MM.1S (cell line): ENCODE measurements at places on chromosomes 4 and X.
A peak's percentile ranks its signal among the peaks of the same experiment; 100 is the strongest.

DNA sequence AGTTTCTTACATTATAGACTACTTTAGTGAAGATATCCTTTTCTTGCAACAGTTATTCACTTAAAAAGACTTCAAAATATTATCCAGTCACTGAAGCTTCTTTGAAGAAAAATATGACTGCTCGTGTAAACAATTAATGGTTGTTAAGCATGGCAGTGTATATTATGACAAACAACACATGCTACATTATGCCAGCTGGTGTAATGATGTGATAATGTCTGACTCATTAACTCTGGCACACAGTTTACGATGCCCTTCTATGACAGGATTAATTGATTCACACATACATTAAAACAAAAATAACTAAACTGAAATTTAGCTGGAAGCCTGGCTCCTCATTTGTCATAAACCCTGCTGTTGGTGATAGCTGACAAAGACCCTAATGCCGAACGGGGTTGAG lies 22.4 kb downstream of the GK2 start:
- no peaks in the 10 kb centered on the region for H3K36me3 ChIP-seq
- no peaks in the 10 kb centered on the region for H3K4me1 ChIP-seq
- no peak overlapping the region for H3K4me3 ChIP-seq
- no peak overlapping the region for H3K27ac ChIP-seq
- DNase-seq = no peak
- H3K27me3 ChIP-seq = no peaks in the 10 kb centered on the region

GRCh38 chr4:95304898-95305297 lies 243.9 kb downstream of the UNC5C start:
- no peak overlapping the region for H3K4me3 ChIP-seq
- no peaks in the 10 kb centered on the region for H3K4me1 ChIP-seq
- H3K27me3 ChIP-seq = no peaks in the 10 kb centered on the region
- no peak overlapping the region for H3K27ac ChIP-seq
- no peaks in the 10 kb centered on the region for H3K36me3 ChIP-seq

DNA sequence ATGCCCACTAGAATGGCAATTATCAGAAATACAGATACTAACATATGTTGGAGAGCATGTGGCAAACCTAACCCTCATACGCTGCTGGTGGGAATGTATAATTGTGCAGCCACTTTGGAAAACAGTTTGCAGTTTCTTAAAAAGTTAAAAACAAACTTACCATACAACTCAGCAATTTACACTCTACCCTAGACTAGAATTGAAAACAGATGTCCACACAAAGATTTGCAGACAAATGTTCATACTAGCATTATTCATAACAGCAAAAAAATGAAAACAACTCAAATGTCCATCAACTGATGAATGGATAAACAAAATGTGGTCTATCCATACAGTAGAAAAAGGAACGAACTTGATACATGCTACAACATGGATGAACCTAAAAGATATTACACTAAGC lies 64.4 kb downstream of the SLC9A7 start:
- H3K4me1 ChIP-seq = no peaks in the 10 kb centered on the region
- no peak overlapping the region for H3K4me3 ChIP-seq
- no peaks in the 10 kb centered on the region for H3K36me3 ChIP-seq
- no peak for DNase-seq

DNA sequence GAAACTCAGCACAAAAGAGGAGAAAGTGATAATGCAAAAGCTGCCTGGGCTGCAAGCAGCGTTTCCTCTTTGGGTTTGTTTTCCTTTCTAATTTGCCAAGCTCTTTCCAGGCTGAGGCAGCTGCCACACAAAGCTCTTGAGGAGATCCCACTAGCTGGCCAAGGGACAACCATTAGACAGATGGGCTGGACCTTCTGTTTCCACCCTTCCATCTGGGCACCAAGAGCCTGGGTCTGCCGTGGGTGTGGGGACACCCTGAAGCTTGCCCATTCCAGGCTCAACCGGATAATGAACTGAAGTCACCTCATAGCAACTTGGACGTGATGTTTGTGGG lies 194.6 kb upstream of the C1QTNF7 start:
- peak overlapping the region; percentile 33 for H3K4me3 ChIP-seq
- peaks cover 15% of the 10 kb centered on the region for H3K4me1 ChIP-seq
- H3K36me3 ChIP-seq = no peaks in the 10 kb centered on the region

GRCh38 chrX:153944140-153944799 lies at the start of gene RENBP:
RENBP (minus strand) TSS chrX:153944643; CDS start chrX:153944610, 33 bp downstream.
- H3K4me3 ChIP-seq = peak within 1 kb of the TSS; percentile 63
- no peaks in the 10 kb centered on the region for H3K4me1 ChIP-seq
- no peaks in the 10 kb centered on the region for H3K27me3 ChIP-seq

DNA sequence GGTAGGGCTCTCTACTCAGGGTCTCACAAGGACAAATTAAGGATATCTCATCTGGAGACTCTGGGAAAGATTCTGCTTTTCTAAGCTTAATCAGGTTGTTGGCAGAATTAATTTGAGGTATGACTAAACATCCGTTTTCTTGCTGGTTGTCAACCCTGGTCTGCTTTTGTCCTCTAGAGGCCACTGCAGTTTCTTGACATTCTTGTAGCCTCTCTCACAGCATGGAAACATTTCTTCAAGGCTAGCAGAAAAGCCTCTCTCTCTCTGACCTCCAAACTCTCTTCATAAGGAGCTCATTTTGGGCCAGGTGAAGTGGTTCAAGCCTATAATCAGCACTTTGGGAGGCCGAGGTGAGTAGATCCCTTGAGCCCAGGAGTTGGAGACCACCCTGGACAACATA lies 749.5 kb upstream of the PCDH7 start:
- no peaks in the 10 kb centered on the region for H3K27me3 ChIP-seq
- H3K4me3 ChIP-seq = no peak overlapping the region
- no peaks in the 10 kb centered on the region for H3K36me3 ChIP-seq

DNA sequence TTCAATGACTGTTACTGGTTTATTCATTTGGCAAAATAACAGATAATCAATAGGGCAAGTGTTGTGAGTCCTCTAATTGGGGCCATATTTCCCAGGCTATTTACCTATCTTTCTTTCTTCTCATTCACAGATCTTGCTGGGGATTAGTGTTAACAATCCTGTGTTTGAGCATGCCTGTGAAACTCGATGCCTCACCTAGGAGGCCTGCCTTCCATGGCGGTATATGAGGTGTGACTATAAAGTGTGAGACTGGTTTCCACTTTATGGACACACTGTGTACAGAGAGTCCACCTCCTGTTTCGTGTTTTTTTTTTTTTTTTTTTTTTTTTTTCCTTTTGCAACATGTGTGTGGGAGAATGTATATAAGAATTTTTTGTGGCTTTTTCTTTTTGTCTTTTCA lies 199.3 kb downstream of the BMPR1B start:
- no peak overlapping the region for H3K27ac ChIP-seq
- no peak for DNase-seq
- H3K4me3 ChIP-seq = no peak overlapping the region
- no peaks in the 10 kb centered on the region for H3K27me3 ChIP-seq

DNA sequence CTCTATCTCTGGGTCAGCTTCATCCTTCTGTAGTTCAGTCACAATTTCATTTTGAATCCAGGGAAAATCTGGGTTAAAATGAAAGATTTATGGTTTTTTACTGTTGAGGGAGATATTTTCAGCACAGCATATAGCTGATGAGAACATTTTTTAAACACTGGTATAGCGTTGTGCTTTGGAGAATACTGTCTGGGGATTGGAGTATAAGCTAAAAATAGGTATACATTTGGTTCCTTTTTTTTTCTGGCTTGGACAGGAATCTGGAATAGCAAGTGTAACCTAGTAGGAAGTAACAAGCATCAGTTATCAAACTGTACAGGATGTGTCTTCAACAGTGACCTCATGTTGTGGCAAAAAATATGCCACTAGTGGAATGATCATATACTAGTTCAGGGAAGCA lies 149.1 kb downstream of the GRXCR1 start:
- no peak overlapping the region for H3K27ac ChIP-seq
- H3K27me3 ChIP-seq = no peaks in the 10 kb centered on the region
- H3K36me3 ChIP-seq = no peaks in the 10 kb centered on the region

DNA sequence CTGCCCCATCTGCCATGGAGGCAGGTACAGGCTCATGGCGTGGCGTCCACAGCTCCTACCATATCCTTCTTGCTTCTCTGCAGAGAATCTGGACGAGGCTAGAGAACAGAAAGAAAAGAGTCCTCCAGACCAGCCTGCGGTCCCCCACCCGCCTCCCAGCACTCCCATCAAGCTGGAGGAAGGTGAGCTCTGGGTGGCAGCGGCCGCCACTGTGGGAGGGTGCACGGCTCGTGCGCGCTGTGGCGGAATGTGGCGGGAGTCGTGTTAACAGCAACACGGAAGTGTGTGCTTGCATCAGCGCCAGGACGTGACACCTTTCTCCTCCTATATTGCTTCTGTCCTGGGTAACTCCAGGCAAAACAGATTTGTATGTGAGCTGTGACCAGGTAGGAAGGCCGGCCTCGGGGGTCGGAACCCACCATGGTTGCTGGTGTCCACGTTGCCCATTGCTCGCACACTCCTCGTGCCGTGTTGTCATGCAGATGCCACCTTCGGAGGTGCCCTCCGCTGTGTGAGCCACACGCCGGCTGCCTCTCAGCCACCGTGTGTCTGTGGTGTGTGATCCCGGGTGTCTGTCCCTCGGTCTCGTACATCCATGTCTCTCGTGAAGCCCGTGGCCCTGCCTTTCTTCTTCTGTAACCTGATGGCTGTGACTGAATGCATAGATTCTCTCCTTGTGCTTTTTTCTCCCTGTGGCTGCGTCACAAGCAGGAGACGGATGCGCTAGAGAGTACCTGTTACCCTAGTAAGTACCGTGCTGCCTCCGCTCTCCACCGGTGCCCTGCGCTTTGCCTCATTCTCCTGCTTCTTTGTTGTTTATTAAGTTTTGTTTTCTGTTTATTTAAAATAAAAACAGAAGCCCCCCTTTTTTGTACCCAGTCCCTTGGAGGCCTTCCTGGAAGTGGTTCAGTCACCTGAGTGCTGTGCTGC lies 37.0 kb downstream of the NOP14 start:
- H3K4me1 ChIP-seq = no peaks in the 10 kb centered on the region
- no peak overlapping the region for H3K4me3 ChIP-seq
- H3K27ac ChIP-seq = no peak overlapping the region
- H3K27me3 ChIP-seq = no peaks in the 10 kb centered on the region

DNA sequence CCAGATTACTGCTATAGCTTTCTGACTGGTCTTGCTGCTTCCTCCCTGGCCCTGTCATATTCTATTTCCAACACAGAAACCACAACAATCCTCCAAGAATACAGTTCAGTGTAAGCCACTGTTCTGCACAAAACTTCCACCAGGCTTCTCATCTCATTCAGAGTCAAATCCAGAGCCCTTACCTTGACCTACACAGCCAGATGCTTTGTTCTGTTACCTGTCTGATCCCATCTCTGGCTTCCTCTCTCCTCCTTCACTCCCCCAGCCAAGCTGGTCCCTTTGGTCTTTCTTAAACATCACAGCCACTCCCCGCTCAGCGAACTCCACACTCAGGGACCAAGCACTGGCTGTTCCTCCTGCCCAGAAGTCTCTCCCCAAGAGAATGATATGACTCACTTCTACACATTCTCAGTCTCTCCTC lies 84.8 kb upstream of the BMP2K start:
- DNase-seq = no peak
- H3K27me3 ChIP-seq = no peaks in the 10 kb centered on the region
- no peaks in the 10 kb centered on the region for H3K36me3 ChIP-seq
- H3K4me3 ChIP-seq = no peak overlapping the region

DNA sequence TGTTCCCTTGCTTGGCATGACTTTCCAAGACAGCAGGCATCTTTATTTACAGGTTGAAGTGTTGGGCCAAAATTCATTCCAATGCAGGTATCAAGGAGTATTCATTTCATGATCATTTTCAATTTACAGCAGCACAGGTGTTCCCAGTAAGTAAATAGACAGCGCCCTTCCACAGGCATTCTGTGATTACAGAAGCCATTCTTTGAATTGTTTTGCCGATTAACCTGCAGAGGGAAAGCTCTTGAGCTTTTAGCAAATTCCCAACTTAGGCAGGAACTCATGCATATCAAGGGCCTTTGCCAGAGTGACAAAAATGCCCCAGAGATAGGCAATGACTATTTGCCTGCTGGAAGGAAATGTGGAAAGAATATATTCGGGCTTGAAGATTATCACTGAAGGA lies 6.8 kb downstream of the TXK start:
- DNase-seq = no peak
- H3K36me3 ChIP-seq = no peaks in the 10 kb centered on the region
- H3K4me3 ChIP-seq = no peak overlapping the region
- H3K4me1 ChIP-seq = peaks cover 26% of the 10 kb centered on the region
- peak overlapping the region; percentile 8; the same call in 1 of the 2 replicates for H3K27ac ChIP-seq

DNA sequence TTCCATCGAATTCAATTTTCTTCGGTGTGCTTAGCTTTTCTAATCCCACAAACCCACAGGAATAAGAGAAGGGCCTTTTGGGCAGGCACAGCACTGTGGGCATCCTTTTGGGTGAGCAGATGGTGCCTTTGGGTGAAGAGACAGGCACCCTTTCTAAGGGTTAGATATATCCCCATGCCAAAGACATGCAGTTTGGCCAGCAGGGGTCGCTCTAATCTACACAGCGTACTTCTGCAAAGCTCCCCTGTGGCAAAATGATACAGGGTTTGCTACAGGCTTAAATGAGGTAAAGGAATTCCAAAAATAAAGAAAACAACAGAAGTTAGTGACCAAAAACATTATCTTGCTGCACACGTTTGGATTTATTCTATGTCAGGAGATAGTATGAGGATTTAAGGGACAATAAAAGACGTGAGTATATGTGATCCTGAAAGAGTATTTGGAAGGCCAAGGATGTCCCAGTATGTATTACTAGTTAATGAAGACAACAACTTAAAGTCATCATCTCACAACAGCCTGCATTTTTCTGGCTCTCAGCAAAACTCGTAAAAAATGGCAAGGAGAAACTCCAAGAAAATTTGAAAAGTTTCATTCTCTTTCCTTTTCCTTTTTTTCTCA lies 49.5 kb downstream of the PHEX start:
- DNase-seq = peak; percentile 50
- H3K27ac ChIP-seq = no peak overlapping the region
- H3K36me3 ChIP-seq = no peaks in the 10 kb centered on the region
- no peak overlapping the region for H3K4me3 ChIP-seq
- H3K27me3 ChIP-seq = no peaks in the 10 kb centered on the region

DNA sequence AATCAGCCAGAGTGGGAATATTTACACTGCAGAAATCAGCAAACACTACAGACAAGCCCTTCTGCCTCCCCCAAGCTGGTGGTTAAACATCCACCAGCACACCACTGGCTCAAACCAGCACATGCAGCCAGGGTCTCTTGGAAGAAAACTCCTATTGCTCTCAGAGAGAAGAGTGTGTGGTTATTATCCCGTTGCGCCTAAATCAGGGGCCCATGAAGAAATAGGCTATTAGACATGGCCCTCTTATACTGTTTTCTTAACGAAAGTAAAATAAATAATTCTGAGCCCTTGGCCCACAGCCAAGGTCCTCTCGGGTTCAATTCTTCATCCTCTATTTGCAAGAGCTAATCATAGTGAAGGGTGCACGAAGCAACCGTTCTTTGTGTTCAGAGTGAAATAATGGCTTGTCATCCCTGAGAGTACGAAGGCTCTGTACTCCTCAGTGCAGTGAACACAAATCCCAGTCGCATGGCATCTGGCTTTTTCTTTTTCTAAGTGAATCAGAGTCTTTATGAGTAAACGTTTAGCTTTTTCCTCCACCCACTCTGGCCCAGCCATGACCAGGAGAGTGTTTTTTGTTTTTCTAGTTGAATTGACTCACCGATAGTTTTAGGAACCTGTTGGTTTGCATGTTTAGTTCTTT lies 33.4 kb upstream of the RBM47 start:
- DNase-seq = no peak
- no peaks in the 10 kb centered on the region for H3K36me3 ChIP-seq
- H3K4me3 ChIP-seq = no peak overlapping the region

- H3K27ac ChIP-seq = no peak overlapping the region
- no peaks in the 10 kb centered on the region for H3K27me3 ChIP-seq
- DNase-seq = no peak
- no peaks in the 10 kb centered on the region for H3K36me3 ChIP-seq
- H3K4me3 ChIP-seq = no peak overlapping the region
Observed at GRCh38 chrX:33285550-33285949, 74.2 kb upstream of the DMD start.
